Activated gamma-delta T cell (primary cell): ENCODE measurements at places on chromosomes 3 and 15.

- no peak for DNase-seq
Measured at GRCh38 chr3:177680472-177680821, 483.2 kb upstream of the TBL1XR1 start.

DNA sequence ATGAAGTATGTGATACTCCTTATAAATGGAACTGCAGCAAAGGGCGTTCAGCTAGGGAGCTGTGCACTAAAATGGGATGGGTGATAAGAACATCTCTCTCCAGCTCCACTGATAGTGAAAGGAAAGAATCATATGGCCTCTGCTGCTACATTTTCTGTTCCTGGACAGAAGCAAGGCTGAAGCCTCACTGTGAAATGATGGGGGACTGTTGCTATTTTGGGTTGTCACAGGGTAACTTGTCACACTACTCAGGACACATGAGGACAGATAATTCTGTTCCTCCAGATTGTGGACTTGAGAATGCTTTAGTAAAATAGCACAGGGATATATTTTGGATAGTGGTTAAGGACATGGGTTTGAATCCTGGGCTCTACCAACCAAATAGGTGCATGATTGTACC lies 423.6 kb downstream of the FHIT start:
- no peak for DNase-seq

DNA sequence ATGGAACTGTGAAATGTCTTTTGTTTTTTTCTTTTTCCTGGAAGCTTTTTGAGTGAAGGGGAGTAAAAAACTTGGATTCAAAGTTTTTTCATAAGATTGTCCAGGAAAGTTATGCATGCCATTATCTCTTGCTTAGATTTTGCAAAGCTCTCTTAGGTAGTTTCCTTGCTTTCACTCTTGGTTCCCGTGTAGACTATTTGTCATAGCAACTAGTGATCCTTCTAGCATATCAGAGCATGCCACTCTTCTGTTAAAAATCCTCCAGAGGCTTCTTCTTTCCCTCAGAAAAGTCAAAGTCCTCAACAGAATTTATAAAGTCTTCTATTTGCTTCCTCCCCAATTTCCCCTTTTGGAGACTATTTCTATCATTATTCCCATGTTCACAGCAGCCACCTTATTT lies 21.1 kb downstream of the GTF2E1 start:
- DNase-seq, result no peak

DNA sequence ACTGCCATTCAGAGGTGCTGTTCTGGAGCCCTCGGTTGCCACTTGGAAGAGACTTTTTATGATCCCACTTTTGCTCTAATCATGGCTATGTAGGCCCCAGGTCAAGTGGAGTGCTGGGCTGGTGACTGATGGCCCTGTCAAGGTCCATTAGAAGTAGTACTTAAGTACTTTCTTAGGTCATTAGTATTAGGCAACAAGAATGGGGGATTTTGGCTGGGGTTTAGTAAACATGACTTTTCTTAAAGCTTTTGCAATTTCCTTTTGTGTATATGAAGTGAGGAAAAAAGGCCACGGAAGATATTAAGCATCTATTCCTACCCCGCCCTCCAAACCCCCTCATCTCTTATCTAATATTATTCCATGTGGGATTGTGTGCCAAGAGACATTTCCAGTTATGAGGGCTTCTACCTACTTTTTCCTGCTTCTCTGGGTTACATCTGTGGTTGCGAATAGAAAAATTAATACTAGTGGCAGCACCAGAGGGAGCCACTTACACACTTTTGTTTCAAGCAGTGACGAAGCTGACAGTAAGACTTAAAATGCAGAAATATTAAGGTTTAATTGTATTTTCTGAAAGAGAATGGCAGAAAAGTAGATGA lies 13.9 kb downstream of the NLGN1 start:
- no peak for DNase-seq

- DNase-seq, result no peak
Measured at GRCh38 chr15:35141743-35142471, 56.8 kb upstream of the NANOGP8 start.

GRCh38 chr15:75349851-75350588 lies 3.2 kb downstream of the NEIL1 start:
- DNase-seq, result no peak

DNA sequence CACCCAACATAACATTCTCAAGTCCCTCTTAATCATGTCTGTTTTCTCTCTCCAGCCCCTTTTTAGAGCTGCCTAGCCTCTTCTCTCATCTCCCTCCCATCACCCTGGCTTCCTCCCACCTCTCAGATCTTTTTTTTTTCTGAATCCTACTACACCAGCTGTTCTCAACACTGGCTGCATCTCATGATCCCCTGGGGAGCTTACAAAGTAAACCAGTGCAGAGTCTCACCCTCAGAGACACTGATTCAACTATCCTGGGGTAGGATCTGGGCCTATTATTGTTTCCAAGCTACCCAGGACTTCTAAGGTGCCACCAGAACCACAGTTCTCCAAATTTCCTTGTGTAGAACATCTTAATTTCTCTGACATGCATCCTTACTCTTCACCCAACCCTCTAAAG lies 50.3 kb upstream of the ACAN start:
- no peak for DNase-seq

DNA sequence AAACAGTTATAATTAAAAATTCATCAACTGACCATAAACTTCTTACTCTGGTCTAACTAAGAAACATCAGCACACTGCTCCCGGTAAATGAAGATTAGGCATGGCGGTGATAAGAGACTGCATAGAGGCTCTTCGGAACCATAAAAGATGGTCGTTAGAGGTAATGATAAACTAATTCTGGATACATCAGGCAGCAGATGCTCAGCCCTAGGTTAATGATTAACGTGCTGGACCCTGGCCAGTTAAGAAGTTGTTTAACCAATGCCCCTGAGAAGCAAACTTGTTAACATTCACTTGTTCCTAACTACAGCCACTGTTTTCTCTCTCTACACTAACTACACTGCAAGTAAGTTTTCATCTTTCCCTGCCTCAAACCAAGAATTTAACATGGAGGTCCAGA lies 111.5 kb downstream of the PDZRN3 start:
- no peak for DNase-seq
